IPS DF 19.7 (cell line): ENCODE measurements at places on chromosomes 7 and 10.
A peak's percentile ranks its signal among the peaks of the same experiment; 100 is the strongest.

- no peak for DNase-seq
Measured at GRCh38 chr7:142860968-142861367, 6.1 kb downstream of the EPHB6 start.

GRCh38 chr10:88377510-88377909 lies 205.6 kb downstream of the RNLS start:
- DNase-seq, result no peak

GRCh38 chr10:132982301-132982989 lies 40.1 kb upstream of the CFAP46 start:
- DNase-seq, result no peak

DNA sequence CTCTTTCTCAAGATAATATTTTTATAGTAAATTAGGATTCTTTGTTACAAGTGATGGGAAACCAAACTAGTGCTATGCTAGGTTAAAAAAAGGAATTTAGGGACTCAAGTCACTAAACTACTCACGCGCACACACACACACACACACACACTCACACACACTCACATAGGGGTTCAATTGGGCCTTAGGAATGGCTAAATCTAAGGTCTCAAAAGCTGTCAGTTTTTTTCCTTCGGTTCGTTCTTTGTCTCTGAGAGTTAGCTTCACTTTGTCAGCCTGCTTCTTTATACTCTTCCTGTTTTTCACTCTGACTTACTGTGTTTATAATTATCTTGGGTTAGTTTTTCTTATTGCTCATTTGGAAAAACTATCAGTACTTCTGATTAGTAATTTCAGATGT lies 138.9 kb downstream of the ADK start:
- DNase-seq, result no peak

DNA sequence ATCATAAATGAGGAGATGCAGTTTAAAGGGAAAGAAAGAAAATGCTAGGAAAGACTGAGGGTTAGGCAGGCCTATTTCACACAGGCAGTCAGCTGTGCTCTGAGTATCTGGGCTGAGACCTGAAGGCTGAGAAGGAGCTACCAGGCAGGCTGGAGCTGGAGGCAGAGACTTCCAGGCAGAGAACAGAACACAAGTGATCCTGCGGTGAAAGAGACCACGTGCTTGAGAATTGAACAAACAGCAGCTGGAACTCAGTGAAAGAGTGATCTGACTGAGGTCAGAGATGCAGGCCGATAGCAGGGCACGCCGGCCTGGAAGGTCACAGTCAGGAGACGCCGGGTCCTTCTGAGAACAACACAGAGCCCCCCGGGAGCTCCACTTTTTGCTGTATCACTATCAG lies 147.8 kb downstream of the ADAM12 start:
- no peak for DNase-seq

DNA sequence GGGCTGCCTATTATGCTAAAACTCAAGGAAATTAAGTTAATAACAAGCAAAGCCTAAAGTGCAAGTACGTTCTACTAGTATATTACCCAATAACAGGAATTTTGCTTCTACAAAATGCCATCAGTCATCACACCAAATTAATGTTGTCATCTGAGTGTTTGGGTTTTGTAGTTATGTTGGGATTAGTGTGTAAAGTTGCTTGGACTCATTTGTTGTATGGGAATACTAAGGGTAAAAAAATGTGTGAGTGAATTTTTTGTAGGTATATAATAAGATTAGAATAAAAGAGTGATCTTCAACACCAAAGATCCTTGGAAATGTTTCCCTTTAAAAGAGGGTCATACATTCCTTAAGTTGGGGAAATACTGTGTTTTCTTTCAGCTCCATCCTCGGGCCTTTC lies 38.6 kb downstream of the NRP1 start:
- no peak for DNase-seq

DNA sequence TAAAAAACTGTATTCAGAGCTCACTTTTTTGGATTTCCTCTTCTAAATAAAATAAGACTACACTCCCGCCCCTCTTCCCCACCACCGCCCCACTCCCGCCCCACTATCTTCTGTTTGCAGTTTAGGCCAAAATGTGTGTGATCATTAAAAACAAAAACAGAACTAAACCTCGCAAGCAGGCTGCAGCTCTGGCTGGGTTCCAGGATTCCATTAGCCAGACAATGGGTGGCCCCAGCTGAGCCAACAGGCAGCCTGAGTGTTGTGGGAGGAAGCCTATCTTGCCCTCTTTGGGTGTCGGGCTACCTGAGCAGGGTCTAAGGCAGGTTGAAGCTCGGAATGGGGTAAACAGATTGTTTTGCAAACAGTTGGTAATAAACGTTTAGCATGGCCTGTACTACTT lies 41.7 kb downstream of the ARL4A start:
- peak; percentile 61 for DNase-seq

DNA sequence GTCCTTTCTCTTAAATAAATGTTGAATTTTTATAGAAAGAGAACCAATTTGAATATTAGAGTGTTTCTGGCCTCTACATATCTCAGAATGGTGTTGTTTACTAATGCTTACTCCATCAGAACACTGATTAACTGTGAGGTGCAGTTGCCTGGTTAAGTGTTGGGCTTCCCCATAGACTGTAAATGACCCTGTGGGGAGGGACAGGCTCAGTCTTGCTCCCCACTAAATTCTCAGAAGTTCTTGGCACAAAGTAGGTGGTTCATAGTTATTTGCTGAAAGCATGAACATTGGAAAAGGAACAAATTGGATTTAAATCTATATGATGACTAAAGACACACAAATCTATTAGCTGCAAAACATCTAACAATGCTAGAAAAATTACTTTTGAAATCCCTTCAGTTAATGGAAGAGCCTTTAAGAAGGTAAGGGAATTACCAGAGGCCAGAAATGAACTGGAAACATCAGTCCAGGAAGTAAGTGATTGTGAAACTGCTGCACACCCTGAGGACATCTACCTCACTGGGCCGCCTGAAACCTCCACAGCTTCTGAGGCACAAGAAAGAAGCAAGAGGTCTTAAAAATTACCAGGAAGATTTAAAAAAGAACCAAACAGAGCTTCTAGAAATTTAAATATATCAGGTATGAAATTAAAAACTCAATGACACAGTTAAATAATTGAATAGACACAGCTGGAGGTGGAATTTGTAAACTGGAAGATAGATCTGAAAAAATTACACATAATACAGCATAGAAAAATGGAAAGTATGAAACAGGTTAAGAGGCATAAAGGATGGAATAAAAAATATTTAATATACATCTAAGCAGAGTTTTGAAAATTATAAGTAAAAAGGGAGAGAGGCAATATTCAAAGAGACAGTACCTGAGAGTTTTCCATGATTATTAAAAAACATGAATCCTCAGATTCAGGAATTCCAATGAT lies 17.8 kb upstream of the COMTD1 start:
- DNase-seq, result no peak

DNA sequence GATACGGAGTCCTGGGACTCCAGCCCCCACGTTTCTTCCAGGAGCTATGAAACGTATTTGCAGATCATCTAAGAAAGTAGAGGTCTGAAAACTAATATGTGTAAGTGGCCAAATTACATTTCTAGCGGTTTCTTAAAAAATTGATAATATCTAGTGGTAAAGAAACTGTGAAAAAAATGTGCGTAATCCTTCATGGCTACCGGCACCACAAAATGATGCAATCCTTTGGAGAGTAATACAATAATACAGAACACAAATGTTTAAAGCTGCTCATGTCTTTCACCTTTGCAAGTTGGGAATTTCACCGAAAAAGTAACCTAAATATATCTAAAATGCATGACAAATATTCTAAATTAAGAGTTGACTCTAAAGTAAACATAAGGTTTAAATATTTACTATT lies 742.1 kb downstream of the GRID1 start:
- no peak for DNase-seq

GRCh38 chr10:14047431-14047830 lies 283.3 kb downstream of the FRMD4A start:
- no peak for DNase-seq

DNA sequence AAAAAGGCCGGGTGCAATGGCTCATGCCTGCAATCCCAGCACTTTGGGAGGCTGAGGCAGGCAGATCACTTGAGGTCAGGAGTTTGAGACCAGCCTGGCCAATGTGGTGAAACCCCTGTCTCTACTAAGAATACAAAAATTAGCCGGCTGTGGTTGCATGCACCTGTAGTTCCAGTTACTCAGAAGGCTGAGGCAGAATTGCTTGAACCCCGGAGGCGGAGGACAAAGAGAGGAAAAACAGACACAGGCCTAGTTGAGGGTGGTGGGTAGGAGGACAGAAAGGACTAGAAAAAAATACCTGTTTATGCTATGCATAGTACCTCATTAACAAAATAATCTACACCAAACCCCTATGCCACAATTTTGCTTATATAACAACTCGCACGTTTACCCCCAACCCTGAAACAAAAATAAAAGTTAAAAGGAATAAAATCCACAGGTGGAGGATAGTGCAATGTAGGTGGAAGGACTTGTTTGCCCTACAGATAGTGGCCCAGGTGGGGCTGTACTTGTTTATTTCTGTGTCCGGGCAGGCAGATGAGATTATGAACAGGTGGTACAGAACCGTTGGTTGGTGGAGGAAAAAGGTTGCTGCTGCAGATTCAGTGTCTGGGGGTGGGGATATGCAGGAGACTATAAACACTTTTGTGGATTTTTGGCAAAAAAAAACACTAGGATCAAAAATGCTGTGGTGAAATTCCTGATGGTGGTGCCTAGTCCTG lies 5.1 kb downstream of the ZNF680 start:
- no peak for DNase-seq

- DNase-seq, result no peak
Measured at GRCh38 chr7:148696787-148697186, 1.9 kb upstream of the CUL1 start.

- DNase-seq, result no peak
Measured at GRCh38 chr7:66826649-66827048, 86.1 kb downstream of the RABGEF1 start.

DNA sequence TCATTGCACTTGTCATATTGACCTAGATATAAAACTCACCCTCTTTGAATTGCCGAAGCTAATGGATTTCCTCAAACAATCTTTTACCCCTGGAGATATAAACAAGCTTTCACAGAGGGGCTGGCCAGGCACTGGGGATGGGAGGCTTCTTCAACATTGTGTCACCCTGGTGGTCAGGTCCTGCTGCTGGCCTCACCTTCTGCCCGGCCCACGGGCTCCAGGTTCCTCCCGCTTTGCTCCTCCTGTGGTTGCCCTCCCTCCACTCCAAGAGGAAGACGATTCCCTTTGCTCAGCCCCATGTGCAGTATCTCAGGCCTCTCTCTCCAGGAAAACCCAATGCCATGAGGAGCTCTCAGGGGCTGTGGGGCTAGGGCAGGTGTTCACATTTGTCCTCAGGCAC lies 118.1 kb upstream of the ADCY1 start:
- no peak for DNase-seq

- no peak for DNase-seq
Measured at GRCh38 chr7:33644489-33644888, 260.9 kb upstream of the BMPER start.

DNA sequence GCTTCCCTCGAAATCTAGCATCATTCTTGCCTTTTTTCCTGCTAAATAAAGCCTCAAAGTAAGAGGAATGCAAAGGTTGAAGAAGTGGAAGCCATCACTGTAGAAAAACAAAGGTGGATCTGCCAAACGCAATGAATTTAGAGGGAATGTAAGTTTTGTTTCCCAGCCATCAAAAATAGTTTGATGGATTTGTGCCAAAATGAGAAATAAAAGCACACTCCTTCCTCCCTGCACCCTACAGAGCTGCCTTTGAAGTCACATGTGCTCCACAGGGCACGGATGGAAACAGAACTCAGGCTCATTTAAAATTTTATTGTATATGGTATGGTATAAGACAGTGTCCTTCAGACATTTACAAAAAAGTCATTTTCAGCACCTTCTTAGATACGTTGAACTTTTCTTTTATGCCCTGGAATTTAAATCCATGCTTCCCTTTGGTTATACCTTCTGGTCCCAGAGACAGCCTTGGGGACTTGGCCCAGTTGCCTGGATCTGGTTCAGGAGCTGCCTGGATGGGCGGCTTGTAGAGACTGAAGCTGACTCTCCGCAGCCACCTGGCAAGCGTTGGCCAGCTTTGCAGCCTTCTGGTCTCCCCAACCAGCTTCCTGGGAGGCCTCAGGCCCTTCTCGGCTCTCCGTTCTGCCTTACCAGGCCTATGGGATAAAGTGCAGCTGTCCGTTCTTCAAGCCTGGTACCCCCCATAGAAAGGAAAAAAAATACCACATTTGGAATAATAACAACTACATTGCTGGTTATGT lies 228.5 kb upstream of the NEBL start:
- DNase-seq, result no peak

DNA sequence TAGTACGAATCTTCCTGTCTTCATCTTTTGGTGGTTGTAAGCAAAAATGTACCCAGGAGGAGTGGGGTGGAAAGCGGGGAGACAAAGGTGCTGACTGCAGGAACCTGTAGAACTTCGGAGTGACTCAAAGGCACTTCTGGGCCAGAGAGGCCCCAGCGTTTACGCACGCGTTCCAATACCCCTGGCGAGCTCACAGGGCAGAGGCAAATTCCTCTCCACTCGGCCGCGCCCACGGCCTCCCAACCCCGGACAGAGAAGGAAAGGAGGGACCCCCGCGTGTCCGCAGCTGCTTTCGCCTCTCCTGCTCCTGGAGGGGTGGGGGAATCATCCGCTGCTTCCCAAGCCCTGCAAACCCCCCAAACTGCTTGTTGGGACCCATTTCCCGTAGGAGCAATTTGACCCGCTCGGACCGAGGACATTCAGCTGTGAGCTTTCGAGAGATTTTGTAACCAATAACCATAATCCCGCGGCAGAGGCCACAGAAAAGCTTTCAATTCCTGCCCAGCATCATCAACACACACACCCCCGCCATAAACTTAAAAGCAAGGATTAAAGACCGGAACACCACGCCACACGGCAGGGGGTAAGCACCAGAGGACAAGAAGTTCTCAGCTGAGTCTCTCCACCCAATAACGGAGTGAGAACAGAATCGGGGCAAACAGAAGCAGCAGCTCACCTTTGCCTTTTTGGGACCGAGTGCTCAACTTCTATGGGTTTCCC lies 2.3 kb downstream of the IGF2BP3 start:
- DNase-seq, result no peak

DNA sequence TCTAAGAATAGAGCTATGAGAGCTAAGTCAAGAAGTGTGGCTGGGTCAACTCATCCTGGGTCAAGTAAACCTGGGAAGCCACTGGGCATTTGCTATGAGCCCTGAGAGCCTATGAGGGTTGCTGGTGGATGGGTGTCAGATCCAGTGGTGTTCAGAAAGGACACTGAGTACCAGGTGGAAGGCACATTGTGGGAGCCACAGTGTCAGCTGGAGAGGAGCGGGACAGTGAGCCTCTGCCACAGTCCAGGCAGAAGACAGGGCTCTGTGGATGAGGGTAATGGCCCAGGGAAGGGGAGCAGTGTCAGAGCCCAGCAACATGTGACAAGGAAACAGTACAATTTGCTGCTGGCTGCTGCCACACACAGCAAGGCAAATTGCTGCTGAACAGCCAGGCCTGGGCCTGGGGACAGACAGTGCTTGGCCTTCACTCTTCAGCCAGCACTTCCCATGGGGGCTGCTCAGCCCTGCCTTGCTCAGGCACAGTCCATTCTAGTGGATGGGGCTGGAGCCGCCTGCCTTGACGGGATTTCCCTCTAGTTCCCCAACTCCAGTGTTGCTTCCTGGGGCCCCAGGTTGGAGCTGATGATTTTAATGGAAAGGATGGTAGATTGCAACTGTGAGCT lies 90.9 kb upstream of the CHST15 start:
- DNase-seq, result no peak
